ENCODE measurements at places on chromosomes 4 and X. TPM values are rescaled to one million over a fixed set of nuclear protein-coding genes. Genes with fewer than 3 reads are reported as not detected.

Gene CXCL11
- total RNA-seq: not detected

Gene POF1B
- 0.23 TPM for total RNA-seq

Gene EGFL6
- total RNA-seq: 10.8 TPM

Gene FGF5
- total RNA-seq: 0.69 TPM

Gene CDKL5
- 38.5 TPM for total RNA-seq

Gene ZDHHC15
- total RNA-seq: 18.0 TPM

Gene P2RY4
- total RNA-seq: not detected

Gene CSAG3
- total RNA-seq: not detected

Gene TSPAN6
- 41.1 TPM for total RNA-seq

Gene TMEM271
- 13.1 TPM for total RNA-seq

Gene FGFR3
- 38.8 TPM for total RNA-seq

Gene SH2D1A
- not detected for total RNA-seq

Gene RHOXF2
- total RNA-seq: not detected

Gene TMEM156
- total RNA-seq: 0.46 TPM

Gene SMR3B
- total RNA-seq: not detected

Gene NIPAL1
- 3.0 TPM for total RNA-seq

Gene CHRDL1
- total RNA-seq: 5.5 TPM

Gene MFSD8
- 43.4 TPM for total RNA-seq

Gene POLN
- total RNA-seq: 6.5 TPM

Gene GABRG1
- total RNA-seq: 90.7 TPM

Gene GAGE13
- total RNA-seq: not detected
